ENCODE measurements at places on chromosomes 3 and 15.
A peak's percentile ranks its signal among the peaks of the same experiment; 100 is the strongest.

DNA sequence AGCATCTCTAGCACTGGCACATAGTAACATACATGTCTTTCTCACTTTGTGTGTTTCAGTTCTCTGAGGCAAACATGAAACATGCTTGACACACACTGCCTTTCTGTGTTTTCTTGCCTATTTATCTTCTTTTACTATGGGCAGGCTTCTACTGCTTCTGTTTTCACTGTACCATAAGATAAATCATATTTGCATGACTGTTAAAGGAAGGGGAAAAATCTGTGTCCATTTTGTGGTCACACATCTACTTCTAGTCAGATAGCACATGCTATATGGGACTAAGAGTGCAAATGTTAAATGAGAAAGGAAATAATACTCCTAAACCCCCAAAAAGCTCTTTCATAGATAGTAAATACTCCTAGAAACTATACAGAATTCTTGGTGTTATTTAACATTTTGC, 386.4 kb downstream of the ZBTB20 start:
- DNase-seq = no peak

GRCh38 chr3:141894524-141895176, 18.2 kb downstream of the ATP1B3 start:
- DNase-seq = peak; percentile 62

- no peak for DNase-seq
Observed at GRCh38 chr3:46860810-46861604, 2.2 kb downstream of the MYL3 start.

DNA sequence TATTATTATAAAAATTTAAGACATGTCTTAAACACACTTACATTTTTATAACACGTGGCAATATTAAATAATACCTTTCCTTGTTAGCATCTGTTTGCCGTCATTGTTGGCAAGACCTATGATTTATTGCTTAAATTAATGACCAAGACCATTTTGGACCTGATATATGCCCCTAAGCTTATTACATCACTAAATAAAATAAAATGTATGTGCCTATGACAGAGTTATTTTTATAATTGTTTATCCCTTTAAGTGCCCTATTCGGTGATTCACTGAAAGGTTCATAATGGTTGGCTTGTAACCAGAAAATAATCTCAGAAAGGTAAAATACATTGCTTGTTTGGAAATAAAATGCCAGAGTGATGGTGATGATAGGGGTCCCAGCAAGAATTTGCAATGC, 17.5 kb downstream of the CDIN1 start:
- DNase-seq = no peak

DNA sequence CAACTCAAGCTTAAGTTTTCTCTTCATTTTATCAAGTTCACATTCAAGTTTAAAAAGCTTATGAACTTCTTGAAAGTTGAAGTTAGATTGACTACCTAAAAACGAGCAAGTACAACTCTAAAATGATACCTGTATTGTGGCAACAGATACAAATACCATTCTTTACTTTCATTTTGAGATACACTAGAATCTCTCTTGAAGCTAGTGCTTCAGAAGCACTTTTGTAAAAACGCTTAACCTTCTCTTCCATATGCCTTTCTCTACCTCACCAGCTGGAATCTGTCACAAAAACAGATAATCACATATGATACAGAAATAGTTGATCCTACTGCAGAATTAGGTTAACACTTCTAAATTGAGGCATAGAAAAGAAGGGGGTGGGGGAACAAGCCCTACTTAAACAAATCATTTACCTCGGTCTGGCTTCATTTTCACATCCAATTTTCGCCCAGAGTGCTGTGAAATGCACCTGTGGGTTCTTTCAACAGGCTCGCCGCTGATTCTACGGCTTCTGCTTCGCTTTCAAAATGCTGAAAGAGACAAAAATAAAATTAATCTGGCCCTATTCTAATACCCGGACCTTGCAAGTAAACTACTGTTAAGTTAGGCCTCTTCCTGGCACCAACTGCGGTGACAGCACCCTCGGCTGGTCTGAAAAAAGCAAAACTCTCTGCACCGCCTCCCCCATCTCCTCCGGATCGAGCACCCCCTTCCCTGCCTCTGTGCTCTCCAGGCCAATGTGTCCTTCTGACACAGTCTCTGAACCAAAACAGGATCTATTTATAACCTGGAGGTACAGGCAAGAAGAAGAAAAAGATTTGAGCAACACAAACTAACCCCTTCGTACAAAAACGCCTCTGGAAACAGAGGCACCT, 1.4 kb downstream of the ATOSA start:
- peak; percentile 63 for DNase-seq

GRCh38 chr15:70179309-70179892, 81.7 kb upstream of the TLE3 start:
- DNase-seq = no peak

GRCh38 chr15:84633311-84634227, 20.5 kb downstream of the WDR73 start:
- peak; percentile 79 for DNase-seq

DNA sequence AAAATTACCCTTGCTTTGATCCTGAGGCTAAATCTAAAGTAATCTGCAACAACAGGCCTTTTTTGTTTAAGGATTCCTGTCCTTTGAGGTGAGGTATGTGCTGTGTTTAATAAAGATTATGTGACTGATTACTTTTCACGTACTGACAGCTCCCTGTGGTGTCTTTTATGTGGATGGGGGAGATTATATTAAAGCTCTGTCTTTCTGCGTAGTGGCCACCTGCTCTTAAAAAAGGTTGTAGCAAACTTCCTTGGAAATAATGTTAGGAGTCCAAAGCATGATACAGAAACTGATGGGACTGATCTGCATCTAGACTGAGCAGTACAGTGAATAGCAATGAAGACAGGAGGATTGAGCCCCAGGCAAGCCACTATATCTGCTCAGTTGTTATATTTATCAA, 453.0 kb upstream of the GOLIM4 start:
- DNase-seq = no peak

- DNase-seq = no peak
Observed at GRCh38 chr3:174251681-174252080, 607.5 kb upstream of the NAALADL2 start.

DNA sequence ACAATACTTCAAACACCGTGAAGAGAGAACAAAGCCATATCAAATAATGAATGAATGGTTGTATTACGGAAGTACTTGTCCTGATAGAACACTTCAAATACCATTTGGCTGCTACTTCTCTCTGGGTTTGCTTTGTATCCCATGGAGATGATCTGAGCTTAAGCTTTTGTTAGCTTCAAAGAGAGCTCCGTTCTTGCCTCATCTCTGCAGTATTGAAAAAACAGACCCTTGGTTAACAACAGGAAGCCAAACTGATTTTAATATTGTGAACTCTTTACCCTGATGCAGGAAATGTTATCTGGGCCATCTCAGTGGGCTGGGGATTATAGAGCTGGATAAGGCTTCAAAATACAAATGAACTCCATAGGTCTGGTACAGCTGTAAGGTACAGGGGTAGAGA, 101.0 kb downstream of the CHL1 start:
- no peak for DNase-seq

DNA sequence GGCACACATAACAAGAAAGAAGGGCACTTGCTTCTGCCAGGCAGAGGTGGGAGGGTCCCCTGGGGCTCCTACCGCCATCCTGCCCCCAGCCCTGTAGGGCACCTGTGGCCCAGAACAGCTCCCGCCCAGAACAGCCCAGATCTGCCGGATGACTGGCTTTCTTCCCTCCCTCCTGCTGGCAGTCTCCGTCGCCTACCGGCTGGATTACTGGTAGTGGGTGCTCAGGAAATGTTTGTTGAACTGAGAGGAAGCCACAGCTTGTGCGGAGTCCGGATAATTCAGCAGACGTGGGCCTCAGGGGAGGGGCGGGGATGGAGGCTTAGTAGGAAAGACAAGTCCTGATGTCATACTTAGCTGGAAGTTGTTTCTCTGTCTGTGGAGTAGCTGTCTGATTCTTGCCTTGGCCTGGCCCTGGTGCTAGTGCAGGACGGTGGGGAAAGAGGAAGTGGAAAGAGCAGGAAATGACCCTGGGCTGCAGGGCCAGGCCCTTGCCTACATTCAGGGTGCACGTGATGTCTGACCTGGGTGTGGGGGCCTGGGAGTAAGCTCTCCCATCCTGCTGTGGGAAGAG, 6.7 kb downstream of the CCDC9B start:
- DNase-seq = no peak

GRCh38 chr3:85586018-85586417, 627.2 kb downstream of the CADM2 start:
- no peak for DNase-seq

- no peak for DNase-seq
Observed at GRCh38 chr15:79524531-79524930, 92.4 kb downstream of the MINAR1 start.

DNA sequence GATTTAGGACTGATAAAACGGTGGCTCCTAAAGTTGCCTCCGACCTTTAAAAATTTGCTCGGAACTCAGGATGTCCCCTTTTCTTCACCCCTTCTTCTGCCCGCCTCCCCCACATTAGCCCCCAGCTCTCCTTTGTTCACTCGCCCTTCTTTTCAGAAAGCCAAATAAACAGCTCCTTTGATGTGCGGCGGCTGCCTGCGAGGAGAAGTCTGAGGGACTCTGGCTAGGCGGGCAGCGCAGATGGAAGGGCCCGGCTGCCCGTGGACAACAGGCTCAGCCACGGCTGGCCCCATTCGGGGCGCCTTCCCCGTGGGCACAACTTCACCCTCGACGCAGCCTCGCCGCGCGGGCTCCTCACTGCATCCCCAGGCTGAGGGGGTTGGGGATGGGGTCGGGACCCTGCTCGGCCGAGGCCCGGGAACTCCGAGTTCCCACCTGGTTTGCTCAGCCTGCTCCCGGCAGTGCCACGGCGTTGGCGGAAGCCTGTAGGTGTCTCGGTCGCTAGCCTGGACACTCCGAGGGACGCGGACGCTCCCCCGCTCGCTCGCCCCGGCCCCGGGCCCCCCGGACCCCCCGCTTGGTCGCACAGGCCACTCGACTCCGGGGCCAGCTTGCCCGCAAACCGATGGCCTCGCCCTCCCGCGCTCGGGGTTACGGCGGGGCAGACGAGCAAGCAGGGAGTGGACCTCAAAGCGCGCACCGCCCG, 897 bp upstream of the TLE3 start:
- peak; percentile 50 for DNase-seq

DNA sequence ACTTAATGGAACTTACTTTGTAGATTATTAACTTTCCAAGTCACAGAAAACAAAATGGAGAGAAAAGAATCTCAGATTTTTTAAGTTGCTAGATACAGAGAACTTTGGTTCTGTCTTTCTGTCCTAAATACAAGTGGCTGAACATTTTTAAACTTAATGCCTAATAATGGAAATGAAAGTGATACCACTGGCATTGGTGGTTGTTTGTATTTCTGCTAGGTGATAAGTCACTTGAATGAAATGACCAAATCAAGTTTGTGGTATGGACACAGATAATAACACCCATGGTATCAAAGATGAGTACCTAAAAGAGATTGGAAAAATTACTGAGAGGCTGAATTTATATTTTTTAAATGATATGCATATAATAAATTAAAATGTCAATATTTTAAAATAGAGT, 502.1 kb downstream of the CNTN6 start:
- DNase-seq = no peak

DNA sequence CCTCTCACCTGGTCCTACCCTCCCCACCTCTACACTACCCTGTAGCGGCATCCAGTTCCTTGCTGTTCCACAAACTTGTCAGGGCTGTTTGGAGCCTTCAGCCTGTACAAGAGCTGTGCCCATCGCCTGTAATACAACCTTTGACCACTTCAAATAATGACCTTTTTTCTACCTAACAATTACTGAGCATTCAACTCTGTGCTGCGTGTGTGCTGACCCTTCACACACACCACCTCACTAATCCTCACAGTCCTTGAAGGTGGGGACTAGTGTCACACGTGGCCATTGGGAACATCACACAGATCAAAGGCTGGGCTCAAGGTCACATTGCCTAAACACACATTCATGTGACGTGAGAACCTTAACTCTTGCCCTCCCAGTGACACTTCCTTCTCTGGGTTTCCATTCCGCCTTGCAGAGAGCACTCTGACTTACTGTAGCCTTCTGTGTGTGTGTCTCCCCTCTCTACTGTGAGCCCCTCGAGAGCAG, 3.1 kb downstream of the C3orf20 start:
- DNase-seq = no peak

GRCh38 chr15:51982013-51982769, 10.6 kb upstream of the LEO1 start:
- peak; percentile 97 for DNase-seq

DNA sequence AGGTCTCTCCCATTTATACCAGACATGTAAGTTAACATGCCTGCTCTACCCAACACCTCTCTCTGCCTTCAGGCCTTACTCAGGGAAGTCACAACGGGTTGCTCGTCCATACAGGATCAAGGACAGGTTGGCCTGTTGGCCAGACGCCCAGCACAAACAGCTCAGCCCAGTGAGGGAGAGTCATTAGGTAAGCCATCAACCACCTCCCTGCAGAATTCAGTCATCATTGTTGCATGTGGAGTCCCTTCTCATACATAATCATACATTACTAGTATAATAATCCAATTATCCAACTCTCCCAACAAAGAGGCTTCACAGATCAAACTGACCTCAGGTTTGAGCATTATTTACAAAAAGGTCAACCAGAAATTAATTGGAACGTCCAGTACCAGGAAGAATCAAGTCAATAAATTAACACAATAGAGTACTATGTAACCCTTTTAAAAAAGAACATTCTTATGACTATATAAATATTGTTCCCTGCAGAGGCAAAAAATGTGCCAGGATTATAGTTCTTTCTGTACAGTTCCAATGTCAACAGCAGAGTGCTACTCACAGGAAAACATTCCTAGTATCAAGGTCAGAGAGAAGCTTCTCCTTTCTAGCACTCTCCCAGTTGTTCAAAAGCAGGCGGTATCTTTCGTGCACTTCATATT, 33.2 kb downstream of the HOMER2 start:
- DNase-seq = no peak

- DNase-seq = no peak
Observed at GRCh38 chr3:149089395-149089794, 3.1 kb upstream of the HLTF start.

DNA sequence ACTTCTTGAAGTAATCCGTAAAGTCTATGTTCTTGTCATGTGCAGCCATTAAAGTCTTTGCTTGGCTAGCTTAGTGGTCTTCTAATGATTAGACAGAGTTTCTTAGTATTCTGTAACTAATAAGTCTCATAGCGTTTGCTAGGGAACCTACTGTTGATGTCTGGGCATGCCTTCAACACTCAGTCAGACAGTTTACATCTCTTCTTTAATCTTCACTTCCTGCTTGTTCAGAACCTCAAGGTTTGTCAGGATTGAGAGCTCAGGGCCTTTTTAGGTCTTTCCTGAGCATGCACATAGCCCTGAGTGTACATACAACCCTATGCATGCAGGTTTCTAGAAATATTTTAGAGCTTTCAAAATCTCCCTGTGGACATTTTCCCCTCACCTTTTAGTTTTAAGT, 426.3 kb downstream of the AGBL1 start:
- no peak for DNase-seq

GRCh38 chr3:55431041-55431440, 56.1 kb downstream of the WNT5A start:
- DNase-seq = peak; percentile 85

- no peak for DNase-seq
Observed at GRCh38 chr3:105051972-105052371, 314.7 kb upstream of the ALCAM start.

DNA sequence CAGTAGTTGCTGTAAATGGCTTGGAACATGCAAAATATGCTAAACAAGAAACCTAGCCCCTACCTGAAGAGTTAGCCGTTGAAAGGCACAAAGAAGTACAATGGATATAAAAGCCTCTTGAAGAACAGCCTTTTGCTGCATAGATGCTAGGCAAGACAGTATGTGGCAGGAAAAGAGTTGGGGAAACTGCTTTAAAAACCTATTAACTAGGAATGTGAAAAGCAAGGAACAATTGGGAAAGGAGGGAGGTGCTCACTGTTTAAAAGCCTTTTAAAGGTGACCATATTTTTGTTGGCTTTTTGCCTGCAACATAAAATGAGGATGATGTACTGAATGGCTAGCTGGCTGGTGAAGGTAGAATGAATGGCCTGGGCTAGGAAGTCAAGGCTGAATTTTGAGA, 24.5 kb upstream of the SOX2 start:
- no peak for DNase-seq

Data from RPMI7951 (cell line).